ENCODE measurements at places on chromosomes 2 and 18.

DNA sequence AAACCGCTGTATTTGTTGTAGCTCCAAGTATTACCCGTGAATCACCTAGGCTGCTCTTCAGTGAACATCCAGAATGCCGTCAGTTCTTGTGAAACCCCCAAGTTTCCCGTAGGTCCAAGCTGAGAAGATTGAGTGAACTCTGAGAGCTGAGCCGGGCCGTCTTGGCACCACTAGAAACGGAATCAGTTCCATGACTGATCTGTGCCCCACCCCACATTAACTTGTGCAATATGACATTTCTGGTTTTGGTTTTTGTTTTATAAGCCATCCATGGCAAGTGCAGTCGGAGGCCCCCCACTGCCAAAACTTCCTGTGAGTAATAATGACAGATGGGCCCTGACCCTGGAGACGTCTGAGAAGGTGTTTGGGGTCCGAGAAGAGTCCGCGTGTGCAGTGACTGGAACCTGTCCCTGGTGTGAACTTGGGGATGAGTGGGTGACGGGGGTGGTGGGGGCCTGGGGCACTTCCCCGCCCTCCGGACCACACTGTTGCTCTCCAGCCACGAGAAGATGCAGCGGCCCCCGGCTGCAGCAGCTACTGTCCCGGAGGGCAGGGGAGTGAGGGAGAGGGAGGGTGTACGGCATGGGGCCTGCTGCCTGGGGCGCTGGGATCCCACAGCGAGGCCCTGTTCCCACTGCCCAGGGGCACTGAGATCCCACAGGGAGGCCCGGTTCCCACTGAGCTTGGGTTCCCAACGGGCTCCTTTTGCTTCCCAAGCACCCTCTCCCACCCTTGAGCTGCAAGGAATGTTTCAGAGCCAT is 26.5 kb downstream of the NFATC1 start:
- DNase-seq, result no peak

GRCh38 chr2:160609346-160609745 is 115.7 kb upstream of the RBMS1 start:
- no peak for DNase-seq

DNA sequence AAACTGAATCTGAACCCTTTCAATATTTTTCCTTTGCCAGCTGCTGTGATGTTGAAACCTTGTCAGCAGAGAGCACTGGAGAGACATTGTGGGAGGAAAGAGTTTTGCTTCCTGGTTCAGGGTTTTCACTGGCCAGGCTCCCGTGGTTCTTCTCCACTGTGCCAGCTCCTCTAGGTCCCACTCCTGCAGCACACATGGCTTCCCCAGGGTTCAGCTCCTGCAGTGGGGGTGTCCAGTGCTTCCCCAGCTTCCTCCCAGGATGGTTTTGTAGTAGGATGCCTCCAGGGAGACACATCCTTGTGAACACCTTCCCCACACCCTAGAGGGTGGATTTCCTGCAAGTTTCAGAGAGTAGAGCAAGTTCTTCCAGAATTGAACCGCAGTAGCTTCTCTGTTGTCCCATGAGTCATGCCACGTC is 24.0 kb upstream of the SULT1C3 start:
- no peak for DNase-seq

DNA sequence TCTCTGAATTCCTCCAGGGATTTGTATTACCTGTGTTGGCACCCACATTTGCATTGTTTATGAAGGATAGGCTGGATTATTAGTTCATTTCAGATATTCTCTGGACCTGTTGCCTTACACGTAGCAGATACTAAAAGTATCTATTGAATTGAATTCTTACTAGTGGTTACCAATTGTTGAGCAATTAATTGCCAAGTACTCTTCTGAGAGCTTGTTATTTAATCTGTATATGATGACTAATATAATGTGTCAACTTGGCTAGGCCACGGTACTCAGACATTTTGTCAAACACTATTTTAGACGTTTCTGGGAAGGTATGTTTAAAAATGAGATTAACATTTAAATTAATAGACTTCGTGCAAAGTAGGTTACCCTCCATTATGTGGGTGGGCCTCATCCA is 2.5 kb upstream of the SPP2 start:
- no peak for DNase-seq

Measured in CD4-positive, alpha-beta T cell treated with Interleukin-12 subunit alpha and Interleukin-12 subunit beta, for 1 hour (primary cell).